NCI-H2081 (cell line): ENCODE measurements at places on chromosomes 7 and 10.

DNA sequence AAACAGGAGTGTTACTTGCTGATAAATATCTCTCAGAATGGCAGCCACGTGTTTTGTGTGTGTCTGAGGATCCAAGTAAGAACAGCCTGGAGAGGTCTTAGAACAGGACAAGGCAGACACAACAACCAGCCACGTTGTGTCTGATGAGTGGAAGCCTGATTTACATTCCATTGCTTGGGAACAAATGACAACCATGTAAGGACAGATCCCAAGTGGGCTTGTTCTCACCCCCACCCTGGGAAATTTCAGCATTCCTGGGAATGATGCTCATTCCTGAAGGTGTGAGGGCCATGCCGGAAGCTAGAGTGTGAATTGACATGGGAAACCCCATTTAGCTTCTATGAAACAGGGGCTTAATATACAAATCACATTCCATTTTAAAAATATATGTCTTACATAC is 35.9 kb downstream of the IL6 start:
- no peak for DNase-seq

DNA sequence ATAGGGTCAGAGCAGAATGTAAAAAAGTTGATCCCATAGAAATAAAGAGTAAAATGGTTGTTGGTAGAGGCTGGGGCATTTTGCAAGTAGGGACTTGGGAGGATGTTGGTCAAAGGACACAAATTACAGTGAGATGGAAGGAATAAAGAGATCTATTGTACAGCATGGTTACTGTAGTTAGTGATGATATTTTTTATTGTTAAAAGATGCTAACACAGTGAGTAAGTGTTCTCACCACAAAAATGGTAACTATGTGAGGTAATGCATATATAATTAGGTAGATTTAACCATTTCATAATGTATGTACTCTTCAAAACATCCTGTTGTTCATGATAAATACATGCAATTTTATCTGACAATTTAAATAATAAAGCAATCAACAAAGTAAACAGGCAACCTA is 280.7 kb upstream of the MAGI2 start:
- DNase-seq, result no peak

GRCh38 chr7:80771523-80771922 is 133.1 kb downstream of the CD36 start:
- peak; percentile 54 for DNase-seq

DNA sequence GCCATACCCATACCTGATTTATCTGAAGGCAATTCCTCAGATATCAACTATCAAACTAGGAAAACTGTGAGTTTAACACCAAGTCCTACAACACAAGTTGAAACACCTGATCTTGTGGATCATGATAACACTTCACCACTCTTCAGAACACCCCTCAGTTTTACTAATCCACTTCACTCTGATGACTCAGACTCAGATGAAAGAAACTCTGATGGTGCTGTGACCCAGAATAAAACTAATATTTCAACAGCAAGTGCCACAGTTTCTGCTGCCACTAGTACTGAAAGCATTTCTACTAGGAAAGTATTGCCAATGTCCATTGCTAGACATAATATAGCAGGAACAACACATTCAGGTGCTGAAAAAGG is 69.0 kb upstream of the RSBN1L start:
- no peak for DNase-seq

DNA sequence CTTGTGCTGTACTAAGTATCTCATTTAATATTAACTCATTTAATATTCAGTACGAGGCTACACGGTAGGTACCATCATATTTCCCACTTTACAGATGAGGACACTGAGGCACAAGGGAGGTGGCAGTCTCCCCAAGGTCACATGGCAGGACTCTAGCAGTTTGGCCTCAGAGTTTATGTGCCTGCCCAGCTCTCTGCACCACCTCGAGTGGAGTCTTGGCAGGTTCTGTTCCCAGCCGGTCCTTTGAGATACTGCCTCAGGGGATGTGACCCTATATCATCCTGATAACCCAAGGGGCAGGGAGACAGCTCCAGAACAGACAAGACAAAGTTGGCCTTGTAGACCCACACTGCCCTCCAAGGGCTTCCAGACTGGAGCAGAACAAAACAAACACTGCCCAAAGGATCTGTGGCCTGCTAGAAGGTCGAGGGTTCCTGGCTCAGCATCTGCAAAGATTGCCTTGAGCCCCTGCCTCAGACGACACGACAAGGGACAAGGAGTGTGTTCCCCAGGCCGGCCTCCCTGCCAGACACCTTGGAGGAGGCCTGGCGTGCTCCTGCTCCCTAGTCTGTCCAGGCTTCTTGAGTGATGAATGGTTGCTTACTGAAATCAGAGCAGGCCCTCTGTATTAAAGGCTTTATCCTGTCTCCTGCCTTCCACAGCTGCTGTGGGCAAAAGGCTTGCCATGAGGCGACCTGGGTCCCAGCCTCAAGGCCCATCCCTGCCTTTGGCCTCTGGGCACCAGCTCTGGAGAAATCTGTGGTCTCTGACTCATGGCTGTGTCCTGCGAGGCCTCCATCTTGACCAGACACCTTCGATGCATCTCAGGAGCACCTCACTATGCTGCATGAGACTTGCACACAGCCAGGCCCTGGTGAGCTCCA is 3.9 kb upstream of the PWWP2B start:
- no peak for DNase-seq

- no peak for DNase-seq
Measured at GRCh38 chr7:90648834-90649233, 52.7 kb downstream of the CDK14 start.

- DNase-seq, result no peak
Measured at GRCh38 chr7:121195874-121196273, 132.9 kb upstream of the WNT16 start.

DNA sequence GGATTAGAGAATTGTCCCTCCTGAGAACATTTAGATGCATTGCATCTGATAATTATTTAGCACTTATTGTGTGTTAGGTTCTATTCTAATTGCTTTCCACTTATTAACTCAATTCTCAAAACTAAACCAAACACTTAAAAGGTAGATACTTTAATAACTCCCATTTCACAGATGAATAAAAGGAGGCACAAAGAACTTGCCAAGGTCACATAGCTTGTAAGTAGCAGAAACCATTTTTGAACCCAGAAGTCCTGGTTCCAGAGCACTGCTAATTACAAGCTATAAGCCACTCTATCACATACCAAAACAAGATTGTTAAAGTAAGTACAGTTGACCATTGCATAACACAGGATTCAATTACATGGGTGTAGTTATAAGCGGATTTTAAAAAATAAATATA is 164.9 kb downstream of the CPED1 start:
- no peak for DNase-seq

DNA sequence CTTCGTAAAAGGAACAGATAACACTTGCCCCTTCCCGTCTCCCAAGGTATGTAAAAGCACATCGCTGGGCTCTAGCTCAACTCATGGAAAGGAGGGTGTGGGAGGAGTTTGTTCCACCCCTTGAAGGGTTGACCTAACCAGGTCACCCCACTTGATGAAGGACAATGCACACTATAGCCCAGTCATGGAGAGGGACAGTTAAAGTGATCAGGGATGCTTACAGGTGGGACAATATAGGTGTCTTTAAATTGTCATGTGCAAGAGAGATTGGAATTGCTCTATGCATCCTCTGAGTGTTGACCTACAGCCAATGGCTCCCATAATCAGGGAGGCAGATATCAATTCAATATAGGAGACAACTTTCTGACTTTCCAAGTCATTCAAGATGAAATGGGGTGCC is 448.2 kb downstream of the GRID1 start:
- no peak for DNase-seq

GRCh38 chr10:75643944-75644692 is 212.7 kb downstream of the LRMDA start:
- DNase-seq, result no peak

- no peak for DNase-seq
Measured at GRCh38 chr7:107751113-107751512, 7.2 kb downstream of the CBLL1 start.
